Thyroid gland (tissue), 4 donors: ENCODE measurements at places on chromosomes 3 and 15.

- DNase-seq: no peak
Measured at GRCh38 chr3:16723978-16724377, 118.8 kb upstream of the DAZL start.

GRCh38 chr15:31551323-31551722, 224.7 kb downstream of the KLF13 start:
- no peak for DNase-seq

GRCh38 chr3:71962561-71963240, 177.8 kb upstream of the PROK2 start:
- DNase-seq: no peak

DNA sequence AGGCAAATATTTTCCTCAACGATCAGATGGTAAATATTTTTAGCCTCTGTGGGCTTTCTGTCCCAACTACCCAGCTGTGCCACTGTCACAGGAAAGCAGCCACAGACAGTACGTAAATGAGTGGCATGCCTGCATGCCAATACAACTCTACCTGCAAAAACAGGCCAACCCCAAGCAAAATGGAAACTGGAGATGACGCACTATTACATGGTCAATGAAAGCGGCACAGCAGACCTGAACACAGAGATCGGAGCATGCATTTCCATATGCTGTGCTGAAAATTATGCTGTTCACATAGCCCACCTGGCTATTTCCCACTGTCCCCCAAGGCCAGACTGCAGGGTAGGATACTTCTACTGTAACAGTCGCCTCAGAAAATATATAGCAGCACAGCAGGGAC, 57.8 kb downstream of the HERC2 start:
- no peak for DNase-seq

- peak; percentile 65 for DNase-seq
Measured at GRCh38 chr3:120160050-120160449, 65.8 kb upstream of the GSK3B start.

GRCh38 chr3:36824443-36824842, 60.1 kb upstream of the DCLK3 start:
- DNase-seq: no peak
